Cardiac fibroblast (primary cell): ENCODE measurements at places on chromosomes 5 and 9.

- no peak for DNase-seq
Measured at GRCh38 chr9:16357828-16358227, 512.6 kb downstream of the BNC2 start.

DNA sequence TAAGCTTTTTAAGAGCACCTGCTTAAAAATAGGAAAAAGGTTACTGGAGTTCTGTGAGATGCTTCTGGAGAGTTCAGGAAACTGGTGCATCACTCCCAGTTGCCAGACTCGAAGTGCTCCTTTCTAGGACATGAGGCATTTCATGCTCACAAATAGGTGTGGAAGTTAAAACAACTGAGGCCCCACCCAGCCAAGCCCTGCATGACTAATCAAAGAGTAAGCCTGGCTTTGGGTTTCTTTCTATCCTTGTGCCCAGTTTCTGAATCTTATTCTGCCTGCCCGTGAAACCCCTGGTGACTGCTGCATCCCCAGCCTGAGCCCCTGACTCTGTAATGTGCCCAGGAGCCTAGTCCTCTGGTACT is 7.7 kb downstream of the SPINK9 start:
- DNase-seq = no peak

- no peak for DNase-seq
Measured at GRCh38 chr5:858726-859125, 7.9 kb upstream of the ZDHHC11 start.

- DNase-seq = peak; percentile 93
Measured at GRCh38 chr9:738209-738915, 103.1 kb upstream of the DMRT1 start.

- no peak for DNase-seq
Measured at GRCh38 chr5:106874974-106875373, 795.8 kb downstream of the EFNA5 start.

DNA sequence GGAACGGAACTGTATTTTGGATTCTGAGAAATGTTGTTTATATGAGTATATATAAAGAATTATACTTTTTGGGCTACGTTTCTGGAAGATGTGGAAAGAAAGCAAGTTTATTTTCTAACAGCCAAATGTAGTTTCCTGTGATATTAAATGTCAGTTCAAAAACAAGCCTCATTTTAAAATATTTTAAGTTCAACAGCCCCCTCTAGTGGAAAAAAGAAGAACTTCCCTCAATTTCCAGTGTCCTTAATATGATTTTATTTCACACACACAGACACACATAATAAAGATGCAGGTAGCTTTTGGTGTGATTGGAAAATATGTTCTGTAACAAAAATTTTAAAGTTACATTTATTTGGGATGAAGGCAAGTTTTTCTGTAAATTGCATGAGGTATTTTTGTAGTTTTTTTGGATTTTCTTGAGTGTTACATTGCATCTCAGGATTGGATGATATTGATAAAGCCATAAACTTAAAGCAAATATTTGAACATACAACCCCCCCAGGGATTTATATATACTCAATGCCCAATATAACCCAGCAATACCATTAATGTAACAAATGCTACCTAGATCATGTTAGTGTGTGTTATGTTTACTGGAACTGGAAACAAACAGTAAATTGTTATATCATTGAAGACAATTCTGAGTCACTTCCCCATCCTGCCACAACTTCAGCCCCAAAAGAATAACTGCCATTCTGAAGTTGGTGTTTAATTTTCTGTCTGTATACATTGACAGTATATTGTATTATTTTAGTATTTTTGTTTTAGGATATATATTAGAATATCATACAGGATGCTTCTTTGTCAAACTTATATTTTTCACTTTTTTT is 54.0 kb downstream of the CCDC171 start:
- DNase-seq = peak; percentile 63

GRCh38 chr9:96246267-96246671 is 55.7 kb downstream of the HSD17B3 start:
- DNase-seq = no peak

- DNase-seq = no peak
Measured at GRCh38 chr5:30693326-30693725, 500.2 kb upstream of the CDH6 start.

DNA sequence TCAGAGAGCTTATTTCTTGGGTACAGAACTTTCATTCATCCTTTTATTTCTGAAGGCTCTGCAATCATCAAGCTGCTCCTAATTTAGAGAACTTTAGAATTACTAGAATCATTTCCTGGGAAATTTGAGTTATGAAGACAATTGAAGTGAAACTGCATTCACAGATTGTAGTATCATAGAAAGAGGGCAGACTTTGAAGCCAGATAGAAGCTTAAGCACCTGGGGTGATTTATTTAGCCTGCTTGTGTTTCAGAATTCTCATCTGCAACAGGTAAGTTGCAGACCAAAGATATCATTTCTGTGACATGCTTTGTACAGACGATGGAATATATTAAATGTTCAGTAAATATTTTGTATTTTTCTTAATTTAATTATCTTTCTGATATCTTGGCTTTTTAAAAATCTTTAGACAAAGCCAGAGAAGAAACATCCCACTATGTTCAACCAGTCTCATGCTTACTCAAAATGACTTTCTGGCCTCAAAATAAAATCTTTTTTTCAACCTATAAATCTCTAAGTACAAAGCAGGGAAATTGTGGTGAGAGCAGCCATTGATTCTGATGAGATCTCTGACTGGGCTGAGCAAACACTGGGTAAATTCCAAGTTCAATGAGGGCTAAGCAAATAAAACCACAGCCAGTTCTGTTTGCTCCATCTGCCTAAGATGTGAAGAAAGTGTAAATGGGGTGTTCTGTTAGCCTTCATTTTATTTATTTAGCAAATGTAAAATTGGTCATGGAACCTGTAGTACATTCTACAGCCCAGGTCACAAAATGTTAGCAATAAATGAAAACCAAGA is 264.7 kb upstream of the CCNG1 start:
- DNase-seq = no peak

- DNase-seq = no peak
Measured at GRCh38 chr9:115764645-115765044, 388.9 kb upstream of the PAPPA start.

DNA sequence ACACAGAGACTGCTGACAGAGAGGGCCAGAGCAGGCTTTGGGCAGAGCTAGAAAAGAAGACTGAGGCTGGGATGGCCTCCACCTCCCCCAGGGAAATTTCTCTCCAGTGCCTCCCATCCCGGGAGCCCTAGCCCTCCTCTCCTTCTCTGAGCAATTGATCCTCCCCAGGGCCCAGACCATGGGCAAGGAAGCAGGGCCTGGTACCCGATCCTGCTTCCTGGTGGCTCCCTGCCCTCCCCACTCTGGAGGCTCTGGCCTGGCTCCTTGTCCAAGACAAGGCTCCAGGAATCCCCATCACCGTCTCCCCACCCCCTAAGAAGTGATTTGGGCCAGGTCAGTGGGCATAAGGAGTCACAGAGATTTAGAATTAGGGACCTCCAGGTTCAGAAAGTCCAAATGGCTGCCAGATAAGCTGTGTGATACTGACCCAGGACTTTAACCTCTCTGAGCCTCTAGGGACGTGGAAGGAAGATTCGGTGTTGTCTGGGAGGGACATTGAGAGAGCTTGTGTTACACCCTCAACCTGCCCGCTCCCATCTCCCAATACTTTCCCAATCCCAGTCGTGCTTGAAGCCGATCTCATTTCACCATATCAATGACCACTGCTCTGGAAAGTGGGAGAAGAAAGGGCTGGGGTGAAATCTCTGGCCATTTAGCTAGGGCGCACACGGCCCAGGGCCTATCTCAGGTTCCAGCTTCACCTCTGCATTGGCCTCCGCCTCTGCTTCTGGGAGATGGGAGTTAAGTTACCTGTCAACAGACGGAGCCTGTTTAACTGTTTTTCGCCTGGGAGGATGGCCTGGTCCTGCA is 25.8 kb upstream of the KIF12 start:
- no peak for DNase-seq

DNA sequence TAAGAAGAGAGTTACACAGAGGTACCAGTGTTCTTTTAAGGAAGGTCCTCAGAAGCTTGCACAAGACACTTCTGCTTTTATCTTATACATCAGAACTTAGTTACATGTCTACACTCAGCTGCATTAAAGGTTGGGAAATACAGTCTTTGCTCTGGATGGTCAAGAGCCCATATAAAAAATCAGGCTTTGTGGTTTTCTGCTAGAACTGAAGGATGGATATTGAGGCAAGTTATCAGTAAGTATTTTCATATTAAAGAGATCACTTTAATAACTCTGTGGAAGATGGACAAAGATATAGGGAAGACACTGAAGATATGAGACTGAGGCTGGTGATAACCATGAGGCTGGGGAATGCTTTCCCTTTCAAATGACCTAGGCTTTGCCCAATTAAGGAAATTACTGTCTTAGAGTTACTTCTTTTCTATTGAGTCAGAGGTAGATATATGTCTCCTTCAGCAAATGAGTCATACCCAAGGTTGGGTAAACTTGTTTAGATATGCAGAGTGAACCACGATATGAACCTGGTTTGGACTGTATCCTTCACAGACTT is 87.0 kb upstream of the TNC start:
- DNase-seq = peak; percentile 31

- DNase-seq = peak; percentile 46
Measured at GRCh38 chr9:109912726-109913460, 132.9 kb downstream of the PALM2AKAP2 start.

- peak; percentile 70 for DNase-seq
Measured at GRCh38 chr5:10863763-10864383, 102.8 kb upstream of the DAP start.

DNA sequence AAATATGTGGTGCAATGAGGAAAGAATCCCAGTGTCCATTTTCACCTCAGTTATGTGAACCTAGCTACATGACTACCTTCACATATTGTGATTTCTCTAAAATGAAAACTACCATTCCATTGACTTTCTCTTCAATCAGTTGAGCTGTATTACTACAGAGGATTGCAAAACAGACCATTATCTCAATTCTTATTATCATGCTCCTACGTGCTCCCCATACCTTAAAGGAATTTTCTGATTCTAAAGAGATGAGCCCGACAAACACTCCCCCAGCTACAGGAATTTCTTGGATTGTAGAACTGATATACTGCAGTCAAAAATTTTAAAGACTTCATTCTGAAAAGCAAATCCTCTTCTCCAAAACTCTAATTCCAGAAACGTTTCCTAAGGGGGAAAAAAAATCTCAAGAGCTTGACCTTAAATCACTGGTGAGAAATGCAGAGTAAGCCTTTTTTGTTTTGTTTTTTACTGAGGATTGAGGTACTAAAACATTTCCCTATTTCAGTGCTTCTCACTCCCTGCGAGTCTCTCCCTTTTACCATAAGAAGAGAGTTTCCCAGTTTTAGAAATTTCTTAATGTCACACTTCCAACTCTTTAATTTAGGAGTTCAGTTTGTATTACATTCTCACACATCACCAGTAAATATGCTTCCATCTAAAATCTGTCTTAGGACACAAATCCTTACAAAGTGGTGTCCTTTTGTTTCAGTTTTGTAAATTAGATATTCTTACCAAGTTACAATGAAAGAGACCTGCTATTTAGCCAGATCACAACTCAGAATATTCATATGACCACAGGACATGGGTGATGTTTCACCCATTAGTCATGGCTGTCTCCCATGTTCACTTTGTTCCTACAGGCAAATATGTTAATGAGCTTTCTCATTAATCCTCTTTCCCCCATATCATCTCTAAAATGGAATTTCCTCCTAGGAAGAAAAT is 203.8 kb downstream of the TSSK1B start:
- DNase-seq = no peak

- no peak for DNase-seq
Measured at GRCh38 chr9:136010176-136010575, 49.0 kb upstream of the UBAC1 start.

- DNase-seq = peak; percentile 38
Measured at GRCh38 chr5:139649082-139649991, 1.2 kb downstream of the CXXC5 start.

GRCh38 chr9:116574027-116574679 is 113.0 kb upstream of the TRIM32 start:
- DNase-seq = peak; percentile 50

DNA sequence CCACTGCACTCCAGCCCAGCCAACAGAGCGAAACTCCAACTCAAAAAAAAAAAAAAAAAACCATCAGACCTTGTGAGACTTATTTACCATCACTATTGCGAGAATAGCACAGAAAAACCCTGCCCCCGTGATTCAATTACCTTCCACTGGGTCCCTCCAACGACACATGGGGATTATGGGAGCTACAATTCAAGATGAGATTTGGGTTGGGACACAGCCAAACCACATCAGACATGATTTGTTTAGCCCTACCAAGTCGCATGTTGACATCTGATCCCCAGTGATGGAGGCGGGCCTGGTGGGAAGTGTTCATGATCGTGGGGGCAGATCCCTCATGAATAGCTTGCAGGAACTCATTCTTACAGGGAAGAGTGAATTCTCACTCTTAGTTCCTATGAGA is 26.6 kb downstream of the MYO10 start:
- peak; percentile 32 for DNase-seq

- DNase-seq = no peak
Measured at GRCh38 chr5:137580030-137580429, 80.9 kb upstream of the SPOCK1 start.

GRCh38 chr5:153974131-153974812 is 64.4 kb downstream of the FAM114A2 start:
- peak; percentile 71 for DNase-seq

GRCh38 chr9:123284656-123285055 is 16.3 kb upstream of the STRBP start:
- DNase-seq = no peak

DNA sequence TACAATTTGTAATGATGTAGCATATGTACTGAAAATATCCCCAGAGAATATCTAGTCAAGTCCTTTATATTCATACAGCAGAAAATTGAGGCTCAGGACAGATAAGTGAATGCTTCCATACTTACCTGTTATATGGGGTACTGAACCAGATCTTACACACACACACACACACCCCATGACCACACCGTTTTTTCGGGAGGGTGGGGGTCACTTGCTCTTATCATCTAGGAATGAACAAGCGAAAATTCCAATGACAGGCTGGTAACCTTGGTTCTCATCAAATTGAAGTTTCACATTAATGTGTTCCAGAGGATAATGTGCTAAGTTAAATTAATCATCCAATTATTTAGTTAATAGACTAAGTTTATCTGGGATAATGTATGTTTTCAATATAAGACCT is 48.8 kb downstream of the ARL15 start:
- DNase-seq = no peak

DNA sequence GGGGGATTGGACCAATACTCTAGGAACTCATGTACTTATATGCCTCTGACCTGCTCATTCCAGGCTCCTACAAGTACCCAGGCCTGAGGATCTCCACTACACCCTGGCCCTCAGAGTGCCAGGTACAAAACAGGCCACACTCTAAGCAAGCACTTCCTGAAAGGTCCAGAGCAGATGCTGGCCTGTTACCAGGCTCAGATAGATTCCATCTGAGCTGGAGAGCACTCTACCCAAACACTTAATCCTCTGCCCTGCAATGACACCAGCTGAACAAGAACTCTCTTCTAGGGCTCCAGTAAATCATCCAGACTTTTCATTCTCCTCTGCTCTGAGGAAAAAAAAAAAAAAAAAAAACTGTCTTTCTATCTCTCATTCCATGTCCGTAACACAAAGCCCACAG is 2.9 kb downstream of the P4HA2 start:
- DNase-seq = no peak

DNA sequence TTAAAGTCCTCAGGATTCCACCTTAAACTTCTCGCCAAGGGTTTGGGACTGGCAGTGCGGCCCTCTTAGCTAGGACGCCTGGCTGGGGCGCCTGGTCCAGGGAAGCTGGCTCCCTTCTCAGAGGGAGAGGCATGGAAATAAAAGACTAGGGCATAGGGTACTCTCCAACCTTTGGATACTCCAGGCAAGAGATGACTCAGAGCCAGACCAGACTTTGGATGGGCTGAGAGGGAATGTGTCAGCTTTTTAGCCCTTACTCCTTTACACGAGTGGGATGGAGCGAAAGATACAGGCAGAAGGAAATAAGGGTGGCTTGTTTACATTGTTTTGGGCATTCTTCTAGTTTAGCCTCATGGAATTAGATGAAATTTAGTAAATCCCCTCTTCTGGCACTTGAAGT is 48.2 kb downstream of the IL31RA start:
- peak; percentile 18 for DNase-seq
